ENCODE measurements at places on chromosomes 7 and 10. TPM values are rescaled to one million over a fixed set of nuclear protein-coding genes. Genes with fewer than 3 reads are reported as not detected.

DNA sequence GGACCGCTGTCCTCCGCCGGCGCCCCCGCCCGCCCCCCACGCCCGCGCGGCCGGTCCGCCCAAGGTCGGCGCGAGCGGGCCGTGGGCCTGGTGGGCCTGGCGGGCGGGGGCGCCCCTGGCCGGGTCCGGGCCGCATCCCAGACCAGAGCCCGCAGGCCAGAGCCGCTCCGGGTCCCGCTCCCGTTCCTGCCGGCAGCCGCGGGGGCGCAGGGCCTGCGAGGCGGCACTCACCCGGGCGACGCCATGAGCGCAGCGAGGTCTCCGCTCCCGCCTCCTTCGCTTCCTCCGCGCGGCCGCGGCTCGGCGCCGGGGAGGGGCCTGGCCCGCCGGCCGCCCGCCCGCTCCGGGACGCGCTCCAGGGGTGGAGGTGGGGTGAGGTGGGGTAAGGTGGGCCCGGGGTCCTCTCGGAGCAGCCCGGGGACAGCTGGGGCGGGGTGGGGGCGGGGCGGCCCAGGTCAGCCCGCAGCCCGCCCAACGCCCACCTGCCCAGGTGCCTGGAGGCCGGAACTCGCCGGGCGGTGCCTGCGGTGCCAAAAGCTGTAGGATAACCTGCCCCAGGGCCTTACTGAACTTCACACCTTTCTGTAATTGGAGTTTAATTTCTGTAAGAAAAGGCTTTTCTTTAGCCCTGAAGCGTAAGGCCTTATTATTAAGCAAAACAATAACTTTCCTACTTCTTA lies at the start of gene URGCP:
Gene URGCP (minus strand): TSS at position 266 of the 680 bp plus-strand sequence. CDS start 21 bp downstream, at position 245.
- peak; percentile 85 for DNase-seq
- peaks cover 23% of the 10 kb centered on the region for H3K4me1 ChIP-seq

- H3K4me3 ChIP-seq = no peak overlapping the region
- no peak for DNase-seq
- H3K4me1 ChIP-seq = no peaks in the 10 kb centered on the region
Observed at GRCh38 chr10:126561921-126562680, 108.4 kb downstream of the C10orf90 start.

- H3K4me1 ChIP-seq = peaks cover 17% of the 10 kb centered on the region
- DNase-seq = no peak
- no peaks in the 10 kb centered on the region for H3K27me3 ChIP-seq
- H3K4me3 ChIP-seq = no peak overlapping the region
Observed at GRCh38 chr10:29253690-29254029, 35.2 kb upstream of the LYZL1 start.

GRCh38 chr10:7260412-7260900 lies 150.4 kb downstream of the SFMBT2 start:
- no peak for DNase-seq
- H3K27ac ChIP-seq = no peak overlapping the region
- H3K27me3 ChIP-seq = no peaks in the 10 kb centered on the region
- H3K4me1 ChIP-seq = peaks cover 16% of the 10 kb centered on the region
- H3K36me3 ChIP-seq = no peaks in the 10 kb centered on the region

The NKX2-3 gene
- total RNA-seq = 0.26 TPM
